ENCODE measurements at places on chromosomes 4 and X.

DNA sequence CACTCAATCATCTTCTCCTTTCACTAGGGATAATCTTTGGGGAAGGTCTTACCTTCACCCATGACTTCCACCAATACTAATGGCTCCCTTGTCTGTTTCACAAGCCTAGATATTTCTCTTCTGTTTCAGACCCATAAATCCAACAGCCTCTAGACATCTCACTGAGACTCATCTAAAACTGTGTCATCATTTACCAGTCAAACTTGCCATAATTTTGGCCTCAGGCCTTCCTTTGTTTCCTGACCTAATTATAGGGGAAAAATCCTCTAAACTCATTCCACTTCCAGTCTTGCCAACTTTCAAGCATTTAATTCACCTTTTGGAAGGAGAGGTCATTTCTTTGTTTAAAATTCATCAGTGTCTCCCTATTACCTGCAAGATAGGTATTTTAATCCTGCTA is 181.0 kb upstream of the CNKSR2 start:
- no peak for DNase-seq

- DNase-seq, result no peak
These were observed 19.0 kb downstream of the NELFA start for GRCh38 chr4:1989533-1990347.

DNA sequence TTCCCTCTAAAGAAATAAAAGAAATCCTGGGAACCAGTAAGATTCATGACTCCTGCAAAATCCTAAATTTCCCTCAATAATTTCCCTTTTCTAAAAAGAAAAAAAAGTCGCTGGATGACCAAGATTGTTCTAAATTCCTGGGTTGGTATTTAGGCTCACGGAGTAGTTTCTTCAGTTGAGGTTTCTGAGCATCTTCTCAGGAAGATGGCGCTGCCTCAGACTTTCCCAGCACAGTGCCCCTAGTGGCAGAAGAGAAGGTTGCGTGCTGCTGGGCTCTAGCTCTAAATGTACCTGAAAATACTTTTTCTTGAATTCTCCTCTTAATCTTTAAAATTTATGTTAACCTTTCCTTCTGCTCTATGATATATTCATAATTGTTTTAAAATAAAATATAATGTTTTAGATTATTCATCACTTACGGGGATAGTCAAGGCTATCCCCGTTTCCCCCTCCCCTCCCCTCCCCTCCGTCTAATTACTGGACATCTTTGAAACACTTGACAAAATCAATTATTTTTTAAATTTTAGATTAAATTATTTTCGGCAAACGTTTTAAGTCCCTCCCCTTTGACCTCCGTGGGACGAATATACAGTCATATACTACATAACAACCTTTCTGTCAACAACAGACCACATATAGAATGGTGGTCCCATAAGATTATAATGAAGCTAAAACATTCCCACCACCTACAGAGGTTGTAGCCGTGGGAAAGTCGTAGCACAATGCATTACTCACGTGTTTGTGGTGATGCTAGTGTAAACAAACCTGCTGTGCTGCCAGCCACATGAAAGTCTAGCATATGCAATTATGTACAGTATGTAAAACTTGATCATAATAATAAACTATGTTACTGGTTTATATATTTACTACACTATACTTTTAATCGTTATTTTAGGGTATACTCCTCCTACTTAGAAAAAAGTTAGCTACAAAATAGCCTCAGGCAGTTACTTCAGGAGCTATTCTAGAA is 41.0 kb upstream of the GATB start:
- peak; percentile 16 for DNase-seq

GRCh38 chr4:25160714-25161592 is 704 bp upstream of the SEPSECS start:
- DNase-seq, result no peak

- no peak for DNase-seq
These were observed 17.0 kb upstream of the MAGED1 start for GRCh38 chrX:51876441-51876840.

DNA sequence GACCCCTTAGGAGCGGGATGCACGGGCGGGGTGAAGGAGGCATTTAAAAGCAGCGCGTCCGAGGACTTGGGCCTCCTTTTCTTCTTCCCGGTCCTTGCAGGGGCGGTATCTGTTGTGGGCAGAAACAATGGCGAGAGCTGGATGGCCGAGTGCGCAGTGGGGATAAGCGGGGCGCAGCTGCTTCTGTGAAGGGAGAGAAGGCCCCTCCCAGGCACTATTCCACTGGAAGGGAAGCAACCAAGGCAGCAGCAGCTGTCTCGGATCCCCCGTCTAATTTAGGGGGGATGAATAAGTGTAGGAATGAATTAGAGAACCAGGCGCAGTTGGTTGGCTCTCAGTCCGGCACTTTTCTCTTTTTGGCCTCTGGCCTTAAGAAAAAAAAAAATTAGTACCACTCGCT is 995 bp downstream of the SMARCA5 start:
- DNase-seq, result peak; percentile 34

DNA sequence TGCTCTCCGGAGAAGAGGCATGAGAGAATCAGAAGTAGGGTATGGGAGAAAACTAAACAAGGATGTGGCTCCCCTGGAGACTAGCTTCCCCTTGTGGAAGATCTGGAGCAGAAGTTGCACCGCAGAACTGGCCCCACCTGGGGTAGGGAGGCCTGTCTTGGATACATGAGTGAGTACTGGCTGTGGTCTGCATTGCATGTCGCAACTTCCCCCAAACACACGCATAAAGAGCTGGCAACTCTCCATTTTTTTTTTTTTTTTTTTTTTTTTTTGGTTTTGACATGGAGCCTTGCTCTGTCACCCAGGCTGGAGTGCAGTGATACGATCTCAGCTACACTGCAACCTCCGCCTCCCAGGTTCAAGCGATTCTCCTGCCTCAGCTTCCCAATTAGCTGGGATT is 119.9 kb downstream of the EGF start:
- no peak for DNase-seq

- no peak for DNase-seq
These were observed 80.7 kb upstream of the EOLA2 start for GRCh38 chrX:150018931-150019361.

DNA sequence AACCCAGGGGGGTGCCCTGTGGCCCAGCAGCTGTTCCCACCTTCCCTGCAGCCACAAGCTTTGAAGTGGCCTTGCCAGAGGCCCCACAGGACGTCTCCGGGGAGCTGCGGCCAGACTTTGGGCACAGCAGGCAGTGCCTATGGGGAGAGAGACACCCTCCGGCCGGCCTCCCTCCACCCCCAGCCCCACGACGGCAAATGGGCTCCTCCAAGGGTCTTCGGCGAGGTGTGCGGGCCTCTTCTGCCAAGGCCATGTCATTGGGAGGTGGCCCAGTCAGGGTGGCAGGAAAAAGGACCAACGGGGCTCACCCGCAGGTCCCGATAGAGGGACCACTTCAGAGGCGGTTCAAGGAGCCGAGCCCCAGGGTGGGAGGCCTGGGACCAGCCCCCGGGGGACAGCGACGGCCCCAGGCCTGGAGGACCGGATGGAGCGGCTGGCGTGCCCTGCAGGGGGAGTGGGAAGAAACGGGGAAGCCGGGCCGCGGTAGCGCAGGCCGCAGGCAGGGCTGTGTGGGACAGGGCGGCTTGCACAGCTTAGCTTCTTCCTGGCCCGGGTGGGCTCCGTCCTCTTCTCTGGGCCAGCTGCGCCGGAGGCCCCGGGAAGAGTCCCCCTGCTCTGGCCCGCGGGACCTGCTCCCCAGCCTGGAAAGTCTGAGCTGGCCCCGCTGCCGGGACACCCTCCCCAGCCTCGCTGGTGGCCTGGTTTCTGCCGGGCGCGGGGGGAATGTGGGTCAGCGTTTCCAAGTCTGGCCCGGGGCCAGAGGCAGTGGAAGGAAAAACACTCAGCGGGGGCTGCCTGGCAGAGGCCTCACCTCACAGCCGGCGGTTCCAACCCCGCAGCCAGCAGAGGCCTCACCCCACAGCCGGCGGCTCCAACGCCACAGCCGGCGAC is 21.9 kb upstream of the SPON2 start:
- DNase-seq, result no peak

DNA sequence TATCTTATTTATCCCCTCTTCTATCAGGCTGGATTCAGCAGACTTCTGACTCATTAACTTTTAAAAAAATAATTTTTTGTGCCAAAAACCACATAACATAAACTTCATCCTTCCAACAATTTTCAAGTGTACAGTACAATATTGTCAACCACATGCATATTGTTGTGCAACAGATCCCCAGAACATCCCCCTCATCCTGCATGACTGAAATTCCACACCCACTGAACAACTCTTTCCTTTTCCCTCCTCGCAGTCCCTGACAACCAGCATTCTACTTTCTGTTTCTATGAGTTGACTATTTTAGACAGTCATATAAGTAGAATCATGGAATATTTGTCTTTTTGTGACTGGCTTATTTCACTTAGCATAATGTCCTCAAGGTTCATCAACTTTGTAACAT is 2.2 kb upstream of the MID2 start:
- DNase-seq, result no peak

GRCh38 chr4:121977251-121978171 is 25.7 kb upstream of the TRPC3 start:
- DNase-seq, result no peak

DNA sequence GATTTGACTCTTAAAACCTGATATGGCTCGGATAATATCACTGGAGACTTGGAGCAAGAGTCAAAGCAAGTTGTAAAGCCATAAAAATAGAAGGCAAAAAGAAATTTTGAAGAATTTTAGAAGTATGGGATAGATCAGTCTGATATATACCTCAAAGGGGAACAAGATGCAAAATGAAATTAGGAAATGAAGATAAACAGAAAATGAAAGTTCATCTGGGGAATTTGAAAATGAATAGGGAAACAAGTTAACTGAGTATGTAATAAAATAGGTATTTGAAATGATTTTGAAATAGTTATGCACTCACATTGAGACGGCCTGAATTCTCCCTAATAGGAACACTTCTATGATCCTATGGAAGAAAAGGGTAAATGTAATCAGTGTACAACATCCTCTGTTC is 5.7 kb downstream of the CYP2U1 start:
- no peak for DNase-seq

GRCh38 chrX:30822764-30823163 is 66.3 kb downstream of the TAB3 start:
- no peak for DNase-seq

DNA sequence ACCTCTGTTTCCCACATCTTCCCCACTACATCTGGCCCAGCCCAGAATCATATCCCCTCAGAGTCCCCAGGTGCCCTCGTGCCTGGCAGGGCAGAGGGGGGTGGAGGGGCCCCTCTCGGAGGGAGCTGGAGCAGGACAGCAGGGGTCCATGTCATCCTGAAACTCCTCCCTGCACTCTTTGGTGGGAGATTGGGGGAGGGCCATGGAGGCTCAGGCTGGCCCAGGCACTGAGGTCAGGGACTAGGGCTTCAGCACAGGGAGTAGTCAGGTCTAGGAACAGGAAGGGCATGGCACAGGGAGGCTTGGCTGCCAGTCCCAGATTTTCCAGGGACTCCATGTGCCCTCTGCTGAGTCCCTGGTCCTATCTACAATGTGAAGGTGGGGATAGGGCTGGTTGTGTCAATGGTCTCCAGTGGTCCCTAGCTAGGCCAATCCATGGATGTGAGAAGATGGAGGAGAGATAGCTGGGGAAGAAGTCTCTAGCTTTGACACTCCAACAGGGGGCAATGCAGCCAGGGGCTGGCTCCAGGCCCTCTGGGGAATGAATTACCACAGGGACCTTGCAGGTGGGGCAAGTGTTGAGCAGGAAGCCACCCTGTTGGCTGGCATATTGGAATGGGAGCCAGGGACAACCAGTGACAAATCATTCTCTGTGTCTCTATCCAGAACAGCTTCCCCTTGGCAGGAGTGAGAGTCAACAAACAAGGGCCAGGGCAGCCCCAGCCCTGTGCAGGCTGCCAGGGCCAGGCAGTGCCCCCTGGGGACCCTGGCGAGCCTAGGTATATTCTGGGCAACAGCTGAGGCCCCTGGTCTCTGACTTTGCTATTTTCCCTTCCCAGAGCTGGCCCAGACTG is 154.4 kb downstream of the EFNB1 start:
- no peak for DNase-seq

DNA sequence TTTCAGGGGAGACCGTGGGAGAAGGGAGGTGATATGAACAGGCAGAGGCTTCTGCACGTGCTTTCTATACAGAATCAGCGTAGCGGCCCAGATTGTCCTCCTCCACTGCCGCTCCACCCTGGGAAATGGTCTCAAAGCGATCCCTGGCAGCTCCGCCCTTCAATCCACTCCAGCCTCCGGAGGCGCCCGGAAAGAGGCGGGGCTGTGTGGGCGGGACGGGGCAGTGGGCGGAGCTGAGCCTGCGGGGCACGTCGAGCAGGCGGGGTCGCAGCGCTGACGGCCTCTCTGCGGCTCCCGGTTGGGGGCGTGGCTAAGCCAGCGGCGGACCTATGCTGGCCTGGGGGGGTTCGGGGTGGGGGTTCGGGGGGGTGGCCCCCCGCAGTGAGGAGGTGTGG is 210 bp upstream of the SMIM10L2A start:
- peak; percentile 55 for DNase-seq

GRCh38 chr4:82621251-82621650 is 59.5 kb upstream of the TMEM150C start:
- no peak for DNase-seq

DNA sequence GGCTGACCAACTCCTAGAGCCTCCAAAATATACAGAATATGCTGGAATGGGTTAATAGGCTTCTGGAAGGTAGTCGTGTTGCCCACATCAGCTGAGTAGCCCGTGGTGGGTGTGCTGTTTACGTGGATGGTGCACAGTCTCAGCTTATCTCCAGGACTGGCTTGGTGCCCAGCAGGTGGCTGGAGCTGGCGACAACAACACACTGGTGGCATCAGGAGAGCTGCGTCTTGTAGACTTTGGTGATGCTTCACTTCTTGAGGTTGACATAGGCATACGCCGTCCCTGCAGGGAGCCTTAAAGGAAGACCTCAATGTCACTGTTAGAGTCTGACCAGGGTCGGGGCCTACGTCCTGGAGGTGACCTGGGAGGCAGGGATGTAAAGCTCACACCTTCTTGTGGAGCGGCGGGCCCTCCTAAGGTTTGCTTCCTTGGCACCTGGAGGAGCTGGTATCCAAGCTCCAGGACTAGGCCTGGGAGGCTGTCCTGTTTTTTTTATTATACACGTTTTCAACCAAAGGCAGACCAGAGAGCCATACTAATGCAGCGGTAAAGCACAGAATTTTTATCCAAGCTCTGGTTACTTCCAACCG is 26.5 kb upstream of the RBMX start:
- DNase-seq, result no peak

- no peak for DNase-seq
These were observed 110.0 kb upstream of the EDNRA start for GRCh38 chr4:147370881-147371280.

DNA sequence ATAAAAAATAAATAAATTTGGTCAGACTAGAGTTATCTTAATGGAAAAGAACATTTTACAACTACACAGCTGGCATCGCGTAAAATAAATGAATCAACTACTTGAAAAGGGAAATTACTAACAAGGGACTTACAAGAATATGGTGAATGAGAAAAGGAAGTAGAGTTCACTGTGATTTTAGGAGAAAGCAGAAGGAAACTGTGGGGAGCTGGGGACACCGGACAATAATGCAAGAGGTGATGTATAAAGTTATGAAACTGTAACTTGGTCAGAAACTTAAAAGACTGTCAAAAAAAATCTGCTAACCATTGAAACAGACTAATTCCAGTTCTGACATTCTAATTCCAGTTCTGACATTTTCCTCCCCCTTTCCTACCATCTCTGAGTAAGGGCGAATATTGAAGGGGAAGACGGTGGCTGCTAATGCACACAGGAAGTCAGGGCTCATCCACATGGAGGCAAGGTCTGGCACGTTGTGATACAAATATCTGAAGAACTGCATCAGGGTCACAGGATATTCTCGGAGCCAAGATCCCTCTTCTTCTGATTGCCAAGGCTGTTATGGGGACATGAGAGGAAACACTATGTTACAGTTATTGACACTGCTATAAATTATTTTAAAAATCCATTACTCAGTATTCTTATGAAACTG is 170.5 kb downstream of the CDS1 start:
- no peak for DNase-seq
